Fibroblast of gingiva (primary cell): ENCODE measurements at places on chromosomes 12 and 14.

DNA sequence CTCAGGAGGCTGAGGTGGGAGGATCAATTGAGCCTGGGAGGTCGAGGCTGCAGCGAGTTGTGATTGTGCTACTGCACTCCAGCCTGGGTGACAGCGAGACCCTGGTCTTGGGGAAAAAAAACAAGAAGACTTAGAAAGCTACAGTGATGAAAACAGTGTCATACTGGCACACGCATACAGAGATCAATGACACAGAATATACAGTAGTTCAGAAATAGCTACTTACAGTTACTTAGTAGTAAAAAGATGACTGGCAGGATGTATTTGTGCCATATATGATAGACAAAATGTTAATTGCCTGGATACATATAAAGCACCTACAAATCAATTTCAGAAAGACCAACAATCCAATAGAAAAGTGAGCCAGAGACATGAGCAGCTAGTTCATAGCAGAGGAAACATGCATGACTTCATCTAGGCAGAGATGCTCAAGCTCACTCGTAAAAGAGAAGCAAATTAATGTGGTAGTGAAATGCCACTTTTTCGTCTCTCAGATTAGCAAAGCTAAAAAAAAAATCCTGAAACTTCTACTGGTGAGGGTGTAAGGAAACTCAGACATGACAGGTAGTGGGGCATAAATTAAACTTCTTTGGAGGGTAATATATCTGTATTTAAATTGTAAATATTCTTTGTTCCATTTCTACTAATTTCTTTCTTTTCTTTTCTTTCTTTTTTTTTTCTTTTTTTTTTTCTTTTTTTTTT lies 2.5 kb upstream of the ALDH2 start:
- DNase-seq, result no peak

DNA sequence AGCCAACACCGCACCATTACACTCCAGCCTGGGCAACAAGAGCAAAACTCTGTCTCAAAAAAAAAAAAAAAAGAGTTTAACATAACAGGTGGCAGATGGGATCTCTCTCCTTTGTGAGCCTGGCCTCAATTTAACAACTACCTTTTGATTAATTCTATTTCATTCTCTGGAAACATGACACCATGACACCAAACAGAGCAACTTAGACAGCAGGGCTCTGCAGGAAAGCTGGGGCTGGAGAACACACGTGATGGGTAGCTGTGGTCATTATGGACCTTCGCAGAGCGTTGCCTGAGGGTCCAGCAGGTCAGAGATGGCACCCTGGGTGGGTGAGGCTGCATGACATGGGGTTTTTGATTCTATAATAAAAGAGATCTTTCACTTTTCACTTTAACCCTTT lies 1.7 kb upstream of the DGLUCY start:
- DNase-seq, result no peak

GRCh38 chr14:36791402-36791801 lies 129.7 kb downstream of the PAX9 start:
- no peak for DNase-seq

- peak; percentile 38 for DNase-seq
These were observed 5.9 kb downstream of the G2E3 start for GRCh38 chr14:30564868-30565248.
